WERI-Rb-1 (cell line): ENCODE measurements at places on chromosomes 1 and 21.

GRCh38 chr1:160082487-160082886 lies 1.1 kb downstream of the KCNJ9 start:
- DNase-seq: no peak

DNA sequence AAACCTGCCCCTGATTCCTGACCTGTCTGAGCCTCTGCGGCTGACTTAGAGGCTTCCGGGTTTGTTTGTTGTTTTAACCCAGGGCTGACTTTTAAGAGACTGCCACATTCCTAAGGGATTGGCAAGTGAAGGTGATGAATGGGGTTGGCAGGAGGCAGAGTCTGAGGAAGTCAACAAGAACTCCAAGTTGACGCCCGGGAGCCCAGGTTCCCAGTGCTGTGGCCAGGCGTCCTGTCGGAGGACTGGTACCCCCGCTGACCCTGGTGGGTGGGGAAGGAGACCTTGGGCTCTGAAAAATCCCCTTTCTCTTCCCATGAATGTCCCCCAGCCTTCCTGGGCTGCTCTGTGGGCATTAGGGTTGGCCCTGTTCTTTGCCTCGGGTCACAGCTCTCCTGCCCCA lies 19.7 kb upstream of the EPS8L3 start:
- DNase-seq: no peak

DNA sequence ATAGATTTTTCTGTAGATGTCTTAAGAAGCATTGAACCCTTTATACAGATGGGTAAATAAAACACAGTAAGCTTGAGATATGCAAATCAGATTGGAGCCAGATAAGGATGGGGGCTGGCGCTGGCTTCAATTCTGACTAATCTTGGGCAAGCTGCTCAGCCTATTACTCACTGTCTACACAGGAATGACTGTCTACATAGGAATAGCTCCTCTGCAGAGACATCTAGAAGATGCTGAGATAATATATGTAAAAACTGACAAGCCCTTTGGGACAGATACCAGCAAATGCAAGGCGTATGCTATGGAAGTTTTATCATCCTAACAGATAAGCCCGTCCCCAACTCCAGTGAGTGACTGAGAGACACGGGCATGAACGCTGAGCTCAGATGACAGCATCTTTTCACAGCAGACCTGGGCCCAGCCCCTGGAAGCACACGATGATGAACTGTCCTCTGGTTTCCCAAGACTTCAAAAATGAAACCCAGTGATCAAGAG lies 1.7 kb downstream of the CLDN14 start:
- DNase-seq: no peak

- no peak for DNase-seq
These were observed 143.9 kb downstream of the RGS7 start for GRCh38 chr1:241213139-241213538.

GRCh38 chr1:14817223-14818170 lies 219.0 kb downstream of the KAZN start:
- DNase-seq: no peak

DNA sequence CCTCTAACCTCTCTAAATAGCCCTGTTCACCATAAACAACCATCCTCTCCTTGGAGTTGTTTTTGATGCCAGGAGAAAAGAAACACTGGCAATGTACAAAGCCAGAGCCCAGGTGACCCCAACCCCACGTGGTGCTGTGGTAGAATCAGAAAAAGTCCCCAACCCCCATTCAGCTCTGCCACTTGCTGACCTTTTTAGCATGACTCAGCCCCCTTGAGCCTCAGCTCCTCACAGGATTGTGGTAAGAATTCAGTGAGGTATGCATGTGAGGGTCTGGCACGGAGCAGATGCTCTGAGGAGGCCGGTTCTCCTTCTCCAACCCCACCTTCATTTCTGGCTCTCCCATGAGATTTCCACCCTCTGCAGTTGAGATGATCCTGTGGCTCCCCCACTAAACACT lies 11.1 kb upstream of the CHI3L1 start:
- DNase-seq: no peak

GRCh38 chr21:33212159-33212851 lies 17.4 kb upstream of the IFNAR2 start:
- peak; percentile 39 for DNase-seq

GRCh38 chr1:194042736-194043135 lies 856.3 kb upstream of the B3GALT2 start:
- DNase-seq: no peak

GRCh38 chr1:110050602-110051261 lies 16.3 kb downstream of the STRIP1 start:
- no peak for DNase-seq

DNA sequence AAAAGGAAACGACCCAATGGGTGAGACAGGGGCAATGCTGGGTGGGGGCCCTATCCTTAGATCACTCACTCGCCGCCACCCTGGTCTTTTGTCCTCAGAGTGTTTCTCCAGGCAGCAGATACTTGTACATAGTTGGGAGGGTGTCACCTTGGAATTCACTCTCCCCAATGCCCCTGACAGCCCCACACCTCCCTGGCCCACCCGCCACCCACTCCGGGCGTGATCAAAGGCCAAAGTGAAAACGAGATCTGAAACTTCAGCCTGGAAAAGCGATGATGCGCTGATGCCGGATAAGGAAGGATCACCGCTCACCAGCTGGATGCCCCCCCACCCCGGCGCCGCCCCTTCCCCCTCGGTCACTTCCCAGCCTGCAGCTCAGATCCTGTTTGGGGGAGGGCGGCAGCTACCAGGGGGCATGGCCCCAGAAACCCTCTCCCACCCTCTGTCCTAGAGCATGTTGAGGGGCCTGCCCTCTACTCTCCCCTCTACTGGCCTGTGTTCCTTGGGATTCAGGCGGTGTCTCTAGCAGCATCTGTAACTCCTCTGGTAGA lies 33.6 kb upstream of the CASZ1 start:
- DNase-seq: peak; percentile 71

GRCh38 chr1:245960171-245960570 lies 546.9 kb downstream of the SMYD3 start:
- no peak for DNase-seq

GRCh38 chr1:228976316-228976715 lies 241.0 kb downstream of the RHOU start:
- no peak for DNase-seq

DNA sequence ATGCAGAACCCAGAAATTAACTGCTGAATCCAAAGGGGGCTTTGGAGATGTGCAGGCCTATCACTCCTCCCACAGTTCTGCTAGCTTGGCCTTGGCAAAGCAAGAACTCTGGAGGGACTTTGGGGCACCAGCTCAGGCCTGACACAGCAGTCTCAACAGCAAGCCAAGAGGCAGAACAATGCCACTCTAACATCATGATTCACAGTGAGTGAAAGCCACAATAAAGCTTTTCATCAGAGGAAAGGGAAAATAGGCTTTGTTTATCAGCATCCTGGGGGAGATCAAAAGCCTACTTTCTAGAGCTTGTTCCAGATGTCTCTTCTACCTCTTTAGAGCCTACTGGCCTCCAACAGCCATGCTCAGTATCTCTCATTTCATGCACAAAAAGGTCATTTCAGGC lies 283.4 kb downstream of the KCNH1 start:
- DNase-seq: no peak

DNA sequence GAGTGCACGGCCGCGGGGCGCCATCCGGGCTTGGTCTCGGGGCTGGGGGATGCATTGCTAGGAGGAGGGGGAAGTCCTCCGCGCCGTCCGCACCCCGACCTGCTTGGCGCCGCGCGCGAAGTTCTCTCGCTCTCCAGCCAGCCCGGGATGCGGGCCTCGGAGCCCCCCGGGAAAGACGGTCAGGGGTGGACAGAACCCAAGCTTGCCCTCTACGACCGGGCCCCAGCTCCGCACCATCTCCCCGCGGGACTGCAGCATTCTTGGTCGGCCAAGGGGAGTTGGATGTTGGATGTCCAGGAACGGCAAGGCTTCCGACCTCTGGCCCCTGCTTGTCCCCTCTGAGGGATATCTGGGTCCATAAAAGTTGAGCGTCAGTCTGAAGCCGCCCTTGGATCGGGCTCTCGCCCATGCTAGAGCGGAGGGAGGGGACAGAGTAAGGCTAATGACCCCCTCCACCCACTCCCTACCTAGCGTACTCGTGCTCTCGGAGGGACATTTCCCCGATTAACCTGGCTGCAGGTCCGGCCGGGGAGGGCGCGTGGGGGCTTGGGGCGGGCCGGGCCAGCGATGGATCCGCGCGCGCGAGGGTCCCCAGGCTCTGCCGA lies 522 bp downstream of the DISP3 start:
- DNase-seq: no peak

DNA sequence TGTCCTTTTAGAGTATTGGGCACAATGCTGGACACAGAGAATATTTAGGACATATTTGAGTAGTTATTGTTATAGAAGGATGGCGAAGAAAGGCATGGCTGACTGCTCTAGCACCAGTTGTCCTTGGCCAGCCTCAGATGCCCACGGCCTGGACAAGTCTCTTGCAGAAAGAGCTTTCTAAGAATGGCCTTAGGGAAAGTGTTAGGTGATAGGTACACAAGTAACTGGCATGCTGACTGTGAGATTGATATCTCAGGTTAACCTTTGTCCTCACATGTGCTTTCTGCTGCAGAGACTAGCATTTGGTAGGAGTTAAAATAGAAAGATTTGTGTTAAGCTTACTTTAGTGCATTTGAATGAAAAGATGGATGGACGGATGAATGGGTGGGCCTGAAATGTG lies 10.1 kb downstream of the SFT2D2 start:
- DNase-seq: no peak

DNA sequence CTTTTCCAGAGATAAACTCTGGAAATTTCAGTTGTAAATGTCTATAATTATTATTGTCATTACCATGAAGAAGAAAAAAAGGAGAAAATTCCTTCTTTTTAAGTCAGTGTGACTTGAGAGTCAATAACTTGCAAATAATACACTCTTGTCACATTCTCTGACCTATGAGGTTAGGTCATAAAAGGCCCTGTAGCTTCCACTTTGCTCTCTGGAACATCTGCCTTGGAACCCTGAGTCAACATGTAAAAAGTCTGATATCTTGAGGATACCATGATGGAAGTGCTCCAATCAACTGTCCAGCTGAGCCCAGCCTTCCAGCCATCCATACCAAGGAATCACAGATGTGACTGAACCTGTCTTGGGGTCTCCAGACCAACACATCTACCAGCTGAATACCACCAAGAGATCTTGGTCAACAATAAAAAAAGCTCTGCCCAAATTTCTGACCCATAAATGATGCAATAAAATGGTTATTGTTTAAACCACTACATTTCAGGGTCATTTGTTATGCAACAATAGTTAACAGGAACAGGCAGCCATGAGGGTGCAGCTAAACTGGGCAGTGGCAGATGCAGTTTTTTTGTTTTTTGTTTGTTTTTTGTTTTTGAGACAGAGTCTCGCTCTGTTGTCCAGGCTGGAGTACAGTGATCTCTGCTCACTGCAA lies 10.3 kb downstream of the DMRTA2 start:
- DNase-seq: no peak

GRCh38 chr1:165807613-165808012 lies 19.8 kb upstream of the UCK2 start:
- no peak for DNase-seq

GRCh38 chr1:243931957-243932356 lies 81.9 kb upstream of the AKT3 start:
- no peak for DNase-seq

DNA sequence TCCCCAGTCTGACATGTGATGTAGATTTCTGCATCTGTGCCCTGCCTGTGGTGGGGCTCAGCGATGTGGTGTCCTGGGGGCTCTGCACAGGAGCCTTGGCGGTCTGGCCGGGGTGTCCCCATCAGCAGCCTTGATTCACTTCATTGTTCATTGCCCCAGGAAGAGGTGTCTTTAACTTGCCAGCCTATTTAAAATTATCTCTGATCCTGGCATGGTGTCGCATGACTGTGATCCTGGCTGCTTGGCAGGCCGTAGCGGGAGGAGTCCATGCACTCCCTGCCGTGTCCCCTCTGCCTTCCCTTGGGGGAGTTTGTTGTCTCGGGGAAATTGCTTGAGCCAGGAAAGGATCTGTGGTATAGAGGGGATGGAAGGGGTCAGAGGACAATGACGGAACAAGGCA lies 59.9 kb downstream of the TRIM11 start:
- no peak for DNase-seq

DNA sequence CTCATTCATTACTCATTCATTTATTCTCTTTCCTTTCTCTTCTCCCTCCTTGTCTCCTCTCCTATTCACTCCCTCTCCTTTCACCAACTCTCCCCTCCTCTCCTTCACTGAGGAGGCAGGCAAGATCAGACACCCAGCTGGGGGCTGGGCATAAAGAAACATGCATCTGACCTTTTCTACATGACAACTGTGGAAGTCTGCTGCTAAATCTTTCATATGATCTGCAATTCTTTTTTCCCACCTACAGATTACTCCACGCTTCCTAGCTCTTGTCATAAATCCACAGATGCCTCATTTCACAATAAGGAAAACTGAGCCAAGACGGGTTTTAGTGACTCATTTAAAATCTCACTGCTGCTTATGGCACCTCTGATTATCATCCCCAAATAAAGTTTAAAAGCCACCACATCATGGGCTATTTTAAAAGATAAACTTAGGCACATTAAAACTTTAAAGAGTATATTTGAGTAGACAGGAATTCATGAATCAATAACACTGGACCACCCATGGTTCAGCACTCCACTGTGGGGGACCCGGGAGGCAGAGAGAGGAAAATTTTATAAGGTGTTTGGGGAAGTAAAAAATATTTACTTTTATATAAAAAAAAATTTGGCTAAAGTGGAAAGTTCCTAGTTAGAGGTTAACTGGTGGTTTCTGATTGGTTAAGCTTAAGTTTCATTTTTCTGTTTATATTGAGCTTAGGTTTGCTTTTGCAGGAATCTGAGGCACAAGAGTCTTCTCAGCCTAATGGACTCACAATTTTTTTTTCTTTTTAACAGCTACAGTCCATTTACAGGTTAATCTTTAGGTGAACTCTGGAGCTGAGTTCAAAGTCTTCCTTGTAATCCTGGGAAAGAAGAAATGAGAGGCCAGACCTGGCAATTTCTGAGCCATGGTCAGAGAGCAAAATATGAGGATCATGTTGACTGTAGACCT lies 55.8 kb upstream of the DNAH14 start:
- no peak for DNase-seq

DNA sequence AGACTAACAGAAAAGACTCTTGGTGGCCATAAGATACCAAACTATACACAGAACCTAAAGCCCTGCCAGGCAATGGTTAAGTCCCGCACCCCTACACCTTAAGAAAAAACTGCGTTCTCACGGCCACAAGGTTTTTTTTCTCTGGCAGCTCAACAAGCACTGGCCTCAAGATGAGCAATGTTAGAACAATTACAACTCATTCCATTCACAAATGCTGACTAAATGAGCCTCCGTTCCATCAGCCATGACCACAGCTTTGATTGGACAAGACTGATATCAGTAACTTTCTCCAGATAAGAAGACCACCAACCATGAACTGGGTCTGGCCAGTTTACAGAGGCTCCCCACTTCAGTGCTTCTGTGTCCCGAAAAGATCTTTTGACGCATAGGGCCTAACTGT lies 31.9 kb downstream of the SEC16B start:
- DNase-seq: no peak

GRCh38 chr1:89087241-89087640 lies 22.2 kb upstream of the GBP1 start:
- DNase-seq: no peak
